IPS DF 19.7 (cell line): ENCODE measurements at places on chromosomes 7 and 10.
A peak's percentile ranks its signal among the peaks of the same experiment; 100 is the strongest.

GRCh38 chr7:131219312-131220041, 108.2 kb upstream of the MKLN1 start:
- DNase-seq = no peak

DNA sequence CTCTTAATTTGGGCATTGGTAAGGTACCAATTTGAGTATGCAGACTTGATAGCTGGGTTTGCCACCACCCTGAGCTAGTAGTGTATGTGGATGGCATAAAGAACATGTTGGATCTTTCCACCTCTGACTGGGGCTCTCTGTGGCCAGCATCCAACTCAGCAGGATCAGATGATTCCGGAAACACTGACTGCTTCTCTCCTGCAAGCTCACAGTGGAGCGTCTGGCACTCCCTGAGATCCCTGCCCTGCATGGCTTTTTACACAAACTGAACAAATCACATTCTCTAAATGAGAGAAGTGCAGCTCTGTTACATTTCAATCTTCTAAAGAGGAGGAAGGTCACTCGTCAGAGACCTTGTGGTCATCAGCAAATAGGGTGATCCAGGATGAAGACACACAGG, 1057.5 kb downstream of the NRG3 start:
- DNase-seq = no peak

GRCh38 chr7:101586906-101587677, 42.0 kb downstream of the MYL10 start:
- DNase-seq = no peak

- no peak for DNase-seq
These were observed 49.2 kb upstream of the SHH start for GRCh38 chr7:155861480-155861868.

GRCh38 chr7:80725181-80725611, 86.8 kb downstream of the CD36 start:
- no peak for DNase-seq

DNA sequence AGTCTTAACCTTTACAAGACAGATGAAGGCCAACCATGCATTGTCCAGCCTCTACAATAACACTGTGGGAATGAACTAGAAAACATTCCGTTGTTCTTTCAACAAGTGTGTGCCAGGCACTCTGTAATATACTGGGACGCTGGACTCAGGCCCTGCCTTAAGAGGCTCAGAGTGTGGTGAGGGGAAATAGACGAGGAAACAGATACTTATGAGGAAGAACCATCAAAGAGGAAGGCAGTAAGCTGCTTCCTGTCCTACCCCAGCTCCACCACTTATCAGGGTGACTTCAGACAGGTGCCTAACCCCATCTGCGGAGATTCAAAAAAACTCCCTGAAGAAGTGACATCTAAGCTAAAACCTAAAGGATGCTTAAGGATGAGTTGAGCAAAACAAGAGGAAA, 8.9 kb upstream of the TRIM8 start:
- DNase-seq = no peak

DNA sequence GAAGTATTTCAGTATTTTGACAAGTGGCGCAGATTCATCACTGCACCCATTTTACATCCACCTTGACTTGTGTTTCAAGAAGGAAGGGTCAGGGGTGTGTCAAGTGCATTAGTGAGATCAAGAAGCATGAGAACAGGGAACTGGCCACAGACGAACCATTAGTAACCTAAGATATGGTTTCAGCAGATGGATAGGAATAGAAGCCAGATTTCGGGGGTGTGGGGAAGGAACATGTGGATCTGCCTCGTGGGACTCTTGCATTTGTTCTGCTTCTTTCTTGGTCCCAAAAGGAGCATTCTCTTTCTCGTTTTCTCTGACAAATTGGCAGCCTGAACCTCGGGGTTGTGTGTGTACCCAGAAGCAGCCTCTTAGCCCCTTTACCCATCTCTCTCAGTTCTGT, 9.6 kb downstream of the DENND2A start:
- no peak for DNase-seq

GRCh38 chr7:111752022-111752582, 189.8 kb upstream of the IMMP2L start:
- DNase-seq = no peak

GRCh38 chr10:71761541-71762113, 11.7 kb downstream of the VSIR start:
- no peak for DNase-seq

DNA sequence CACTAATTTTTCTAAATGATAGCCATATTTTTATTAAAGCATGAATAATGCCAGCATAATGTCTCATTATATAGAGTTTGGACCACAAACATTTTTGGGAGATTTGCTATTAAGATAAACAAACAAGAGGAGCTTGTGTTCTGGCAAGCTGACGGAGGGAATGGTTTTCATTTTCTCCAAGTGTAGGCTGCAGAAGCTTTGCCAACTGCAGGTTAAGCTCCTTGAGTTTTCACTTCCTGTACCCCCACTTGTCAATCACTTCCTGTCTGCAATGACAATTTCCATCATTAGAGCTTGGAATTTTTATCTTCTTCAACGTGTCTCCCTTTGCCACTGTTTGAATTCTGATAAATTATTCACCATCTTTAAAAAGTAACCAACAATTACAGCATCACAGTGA, 13.4 kb downstream of the EBF3 start:
- no peak for DNase-seq

DNA sequence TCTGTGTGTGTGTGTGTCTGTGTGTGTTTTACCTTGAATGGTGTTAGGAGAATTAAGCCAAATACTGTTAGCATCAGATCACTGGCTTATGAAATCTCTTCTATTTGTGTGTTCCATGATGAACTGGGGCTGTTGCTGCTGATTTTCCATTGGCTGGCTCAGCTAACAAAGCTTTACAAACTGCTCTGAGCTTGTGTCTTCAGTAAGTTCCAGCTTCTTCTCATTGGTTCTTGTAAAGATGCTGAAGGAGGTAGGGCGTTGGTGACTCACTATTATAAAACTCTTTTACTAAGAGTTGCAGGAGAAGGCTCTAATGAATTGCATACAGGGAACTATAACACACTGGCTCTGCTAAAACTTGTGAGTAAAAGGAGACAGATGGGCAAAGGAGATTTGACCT, 136.4 kb upstream of the PRKCQ start:
- DNase-seq = no peak

GRCh38 chr10:118958984-118959925, 70.3 kb upstream of the NANOS1 start:
- DNase-seq = no peak

DNA sequence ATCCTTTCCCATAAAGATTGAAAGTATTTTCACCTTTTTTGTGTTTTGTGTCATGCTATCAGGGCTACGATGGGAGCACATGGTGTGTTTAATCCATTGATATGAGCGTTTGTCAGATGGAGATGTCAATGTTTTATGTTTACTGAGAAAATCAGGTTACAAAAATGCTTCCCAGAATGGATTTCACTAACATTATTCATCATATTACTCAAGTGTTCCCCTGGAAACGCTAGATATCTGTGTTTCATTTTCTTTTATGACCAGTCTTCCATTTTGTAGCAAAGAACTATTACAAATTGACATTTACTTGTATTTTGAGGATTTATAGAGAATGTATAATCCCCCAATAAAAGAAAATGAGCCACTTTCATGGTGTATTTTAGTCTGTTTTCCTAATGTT, 293.5 kb upstream of the AKR1E2 start:
- no peak for DNase-seq

DNA sequence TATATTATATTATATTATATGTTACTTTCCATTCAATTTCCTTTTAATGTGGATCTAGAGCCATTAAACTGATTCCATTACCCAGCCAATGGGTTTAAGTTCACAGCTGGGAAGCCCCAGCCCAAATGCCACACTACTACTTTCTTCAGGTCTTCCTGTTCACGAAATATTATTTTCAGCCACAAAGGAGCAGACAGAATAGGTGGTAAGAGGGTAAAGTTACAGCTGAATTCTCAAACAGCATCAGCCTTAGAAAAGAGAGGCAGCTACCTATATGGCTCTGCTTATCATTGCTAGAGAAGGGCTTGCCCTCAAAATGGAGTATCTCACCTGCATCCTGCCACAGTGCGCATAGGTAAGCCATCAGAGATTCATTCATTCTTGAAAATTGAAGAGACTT, 128.3 kb downstream of the ITGA8 start:
- DNase-seq = no peak

GRCh38 chr10:118501637-118502440, 93.6 kb downstream of the PRLHR start:
- no peak for DNase-seq

DNA sequence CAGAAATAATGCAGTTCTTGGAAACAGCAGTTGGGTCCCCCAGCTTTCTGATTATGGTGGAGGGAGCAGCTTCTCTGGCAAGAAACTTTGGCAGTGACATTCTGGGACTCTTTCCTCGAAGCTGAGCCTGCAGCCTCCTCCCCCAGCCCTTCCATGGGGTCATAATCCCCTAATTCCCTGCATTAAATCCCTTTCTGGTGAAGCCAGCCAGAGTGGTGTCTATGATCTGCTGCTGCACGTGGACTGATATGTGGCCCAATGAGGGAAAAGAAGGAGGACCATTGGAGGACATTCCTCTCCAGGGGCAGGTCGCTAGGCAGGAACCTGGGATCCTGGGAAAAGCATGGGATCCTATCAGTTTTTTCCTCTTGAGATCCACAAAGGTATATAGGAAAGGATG, 470.5 kb downstream of the RPS24 start:
- no peak for DNase-seq

- DNase-seq = no peak
These were observed 3.5 kb upstream of the WBP1L start for GRCh38 chr10:102740229-102740628.

DNA sequence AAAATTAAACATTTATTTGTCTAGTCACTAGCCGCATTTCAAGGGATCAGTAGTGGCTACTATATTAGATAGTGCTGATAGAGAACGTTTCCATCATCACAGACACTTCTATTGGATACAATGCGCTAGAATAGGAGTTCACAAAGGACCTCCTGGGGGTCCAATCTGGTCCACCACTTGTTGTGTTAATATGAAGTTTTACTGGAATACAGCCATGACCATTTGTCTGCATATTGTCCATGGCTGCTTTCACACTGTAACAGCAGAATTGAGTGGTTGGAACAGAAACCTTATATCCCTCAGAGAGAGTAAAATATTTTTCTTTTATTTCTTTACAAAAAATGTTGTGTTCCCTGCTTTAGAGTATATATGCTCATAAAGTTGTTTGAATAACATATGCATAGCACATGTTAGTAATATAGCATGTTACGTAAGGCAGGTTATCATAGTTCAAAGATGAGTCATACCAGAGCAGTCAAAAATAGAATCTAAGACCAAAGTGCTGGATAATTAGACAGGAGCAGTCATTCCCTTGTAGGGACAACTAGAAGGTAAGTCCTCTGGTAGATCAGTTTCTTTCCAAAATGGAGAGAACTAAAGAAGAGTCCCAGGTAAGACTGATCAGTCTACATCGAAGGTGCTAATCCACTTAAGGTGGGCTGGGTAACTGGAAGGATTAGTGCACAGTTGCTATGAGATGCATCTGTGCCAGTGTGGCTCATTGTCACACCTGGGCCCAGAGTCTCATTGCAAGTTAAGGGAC, 14.9 kb downstream of the BZW2 start:
- no peak for DNase-seq

GRCh38 chr7:112905413-112905812, 115.2 kb upstream of the TMEM168 start:
- no peak for DNase-seq

DNA sequence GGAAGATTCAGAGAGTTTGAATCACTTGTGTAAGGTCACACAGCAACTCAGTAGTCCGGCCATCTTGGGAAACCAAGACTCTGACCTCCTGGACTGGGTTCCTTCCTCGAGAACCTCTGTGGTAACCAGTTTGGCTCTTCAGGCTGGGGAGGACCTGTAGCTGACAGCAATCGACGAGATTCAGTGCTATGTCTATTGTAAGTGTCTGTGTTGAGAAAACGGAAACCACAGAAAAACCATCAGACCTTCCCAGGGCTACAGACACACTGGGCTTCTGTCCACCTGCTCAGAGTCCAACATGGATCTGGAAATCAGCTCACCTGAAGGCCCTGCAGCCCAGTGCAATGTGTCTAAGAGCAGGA, 403.7 kb downstream of the RPS24 start:
- no peak for DNase-seq

- peak; percentile 9 for DNase-seq
These were observed 166.6 kb downstream of the ARHGAP21 start for GRCh38 chr10:24556750-24557742.

GRCh38 chr7:100476101-100476780, 2.8 kb downstream of the TSC22D4 start:
- no peak for DNase-seq

GRCh38 chr10:58164517-58164916, 103.2 kb downstream of the IPMK start:
- DNase-seq = no peak

DNA sequence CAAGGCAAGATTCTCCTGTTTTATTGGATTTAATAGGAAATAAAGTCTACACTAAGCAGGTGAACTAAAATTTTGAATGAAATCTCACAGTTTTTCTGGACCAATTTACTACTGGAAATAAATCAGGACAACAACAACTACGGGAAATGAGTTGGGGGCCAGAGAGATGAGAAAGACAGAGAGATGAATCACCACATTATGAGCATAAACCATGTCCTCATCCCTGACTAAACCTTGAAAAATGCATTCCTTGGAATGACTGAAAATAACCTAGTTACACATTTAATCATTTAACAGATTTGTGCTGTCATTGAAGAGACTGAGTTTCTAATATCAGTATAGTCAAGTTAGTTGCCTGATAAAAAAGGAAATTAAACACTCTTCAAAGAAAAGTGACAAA, 608.4 kb upstream of the KCND2 start:
- DNase-seq = no peak

DNA sequence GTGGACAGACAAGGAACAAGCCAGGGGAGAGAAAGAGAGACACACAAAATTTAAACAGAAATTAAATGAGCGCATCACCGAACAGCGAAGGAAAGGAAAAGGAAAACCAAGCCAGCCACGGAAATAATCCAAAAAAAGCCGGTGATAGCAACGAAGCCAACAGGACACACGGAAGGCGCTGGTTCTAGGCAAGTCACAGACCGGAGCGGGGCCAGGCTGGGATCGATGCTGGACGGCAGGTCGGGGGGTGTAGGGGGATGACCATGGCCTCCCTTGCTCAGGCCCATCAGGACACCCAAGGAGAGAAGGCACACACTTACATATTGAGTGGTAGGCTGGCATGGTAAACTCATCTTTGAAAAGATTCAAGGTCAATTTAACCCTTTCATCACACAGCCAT, 202.5 kb upstream of the PTN start:
- no peak for DNase-seq

- DNase-seq = peak; percentile 92
These were observed 196.8 kb downstream of the SKAP2 start for GRCh38 chr7:26667514-26668133.

GRCh38 chr10:79283616-79284015, 63.7 kb upstream of the PPIF start:
- no peak for DNase-seq

GRCh38 chr7:83410989-83411591, 237.8 kb downstream of the SEMA3E start:
- DNase-seq = no peak

- DNase-seq = no peak
These were observed 160.9 kb upstream of the SEMA3C start for GRCh38 chr7:81079746-81080145.
